ENCODE measurements at places on chromosomes 11 and 22.

DNA sequence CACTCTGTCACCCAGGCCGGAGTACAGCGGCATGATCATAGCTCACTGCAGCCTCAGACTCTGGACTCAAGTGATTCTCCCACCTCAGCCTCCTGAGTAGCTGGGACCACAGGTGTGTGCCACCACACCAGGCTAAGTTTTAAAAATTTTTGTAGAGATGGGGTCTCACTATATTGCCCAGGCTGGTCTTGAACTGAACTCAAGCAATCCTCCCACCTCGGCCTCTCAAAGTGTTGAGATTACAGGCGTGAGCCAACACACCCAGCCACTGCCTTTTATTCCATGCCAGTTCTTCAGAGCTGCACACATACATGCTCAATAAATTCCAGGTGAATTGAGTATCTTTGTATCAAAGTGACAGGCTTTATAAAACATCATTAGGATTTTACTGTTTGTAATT lies 2.4 kb upstream of the COPB1 start:
- no peak for DNase-seq

DNA sequence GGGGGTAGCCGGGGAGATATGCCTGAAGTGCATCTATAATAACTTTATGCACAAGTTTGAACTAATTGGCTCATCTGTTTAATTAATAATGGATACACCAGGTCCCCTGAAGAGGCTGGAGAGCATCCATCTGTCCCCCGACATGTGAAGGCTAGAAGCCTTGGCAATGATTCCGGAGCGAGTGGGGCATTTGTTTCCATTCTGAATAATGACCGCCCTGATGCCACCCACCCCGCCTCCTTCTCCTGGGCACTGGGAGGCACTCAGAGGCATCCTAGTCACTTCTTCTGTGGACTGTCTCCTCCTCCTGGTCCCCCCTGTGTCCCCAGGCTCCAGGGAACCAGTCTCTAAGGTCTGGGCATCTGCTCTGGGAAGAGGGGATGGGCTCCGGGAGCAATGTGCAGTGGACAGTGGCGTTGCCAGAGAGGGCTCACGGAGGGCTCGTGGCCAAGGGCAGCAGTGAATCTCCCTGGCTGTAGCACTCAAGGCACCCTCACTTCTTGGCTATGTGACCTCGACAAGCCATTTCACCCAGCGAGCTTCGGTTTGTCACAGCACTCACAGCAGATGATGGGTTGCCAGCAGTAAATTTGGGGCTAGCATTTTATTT lies 64.7 kb downstream of the TSPAN18 start:
- no peak for DNase-seq

DNA sequence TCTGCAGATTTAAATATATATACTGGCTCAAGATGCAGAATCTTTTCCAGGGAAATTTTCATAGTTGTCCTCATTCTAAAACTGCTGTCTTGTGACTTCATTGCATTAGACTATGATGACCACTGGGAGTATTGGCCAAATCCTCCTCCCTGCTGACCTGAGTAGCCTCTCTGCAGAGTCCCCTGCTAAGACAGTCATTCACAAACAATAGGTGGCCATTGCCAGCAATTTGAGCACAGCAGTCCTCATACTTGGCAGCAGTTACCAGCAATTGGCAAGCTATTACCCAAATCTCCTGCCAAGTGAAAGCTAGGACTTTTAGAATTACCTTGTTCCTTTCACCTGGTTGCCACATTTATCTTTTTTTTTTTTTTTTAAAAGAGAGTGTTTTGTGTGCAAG lies 325.8 kb downstream of the FAT3 start:
- DNase-seq: no peak

GRCh38 chr11:86241956-86242535 lies 2.5 kb upstream of the EED start:
- DNase-seq: no peak

- DNase-seq: no peak
Measured at GRCh38 chr11:101860696-101861427, 53.9 kb upstream of the CEP126 start.

DNA sequence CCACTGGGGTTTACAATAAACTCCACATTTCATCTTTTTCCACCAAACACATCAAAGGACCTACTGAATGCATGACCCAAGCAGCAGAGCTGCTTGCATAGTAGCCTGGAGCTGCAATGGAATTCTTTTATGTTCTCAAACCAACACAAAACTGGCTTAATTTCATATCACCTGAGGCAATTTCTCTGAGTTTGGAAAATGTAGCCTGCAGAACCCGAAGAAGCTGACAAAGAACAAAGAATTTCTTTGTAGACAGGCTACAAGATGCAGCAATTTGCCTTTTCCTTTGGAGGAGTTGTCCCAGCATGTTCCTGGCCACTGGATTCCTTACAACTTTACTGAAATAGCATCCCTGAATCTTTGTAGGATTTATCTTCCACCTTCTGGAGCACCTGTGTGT lies 5.5 kb upstream of the TECTA start:
- DNase-seq: no peak

DNA sequence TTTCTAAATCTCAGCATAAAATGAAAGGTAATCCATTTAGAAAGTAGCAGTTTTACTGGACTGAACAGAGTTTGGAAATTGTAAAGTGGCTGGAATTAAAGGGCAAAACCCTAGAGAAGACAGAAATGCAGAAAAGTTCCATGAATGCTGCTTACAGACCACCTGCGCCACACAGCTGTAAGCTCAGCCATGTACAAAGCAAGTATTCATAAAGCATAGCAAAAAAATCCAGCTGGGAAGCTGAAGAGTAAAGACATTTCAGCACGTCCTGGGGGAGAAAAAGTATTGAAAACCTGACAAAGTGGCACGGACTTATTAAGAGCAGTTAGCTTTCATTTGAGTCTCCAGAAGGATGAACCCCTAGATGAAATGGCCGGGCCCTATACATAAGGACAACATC lies 220.1 kb upstream of the CNTN5 start:
- DNase-seq: no peak

DNA sequence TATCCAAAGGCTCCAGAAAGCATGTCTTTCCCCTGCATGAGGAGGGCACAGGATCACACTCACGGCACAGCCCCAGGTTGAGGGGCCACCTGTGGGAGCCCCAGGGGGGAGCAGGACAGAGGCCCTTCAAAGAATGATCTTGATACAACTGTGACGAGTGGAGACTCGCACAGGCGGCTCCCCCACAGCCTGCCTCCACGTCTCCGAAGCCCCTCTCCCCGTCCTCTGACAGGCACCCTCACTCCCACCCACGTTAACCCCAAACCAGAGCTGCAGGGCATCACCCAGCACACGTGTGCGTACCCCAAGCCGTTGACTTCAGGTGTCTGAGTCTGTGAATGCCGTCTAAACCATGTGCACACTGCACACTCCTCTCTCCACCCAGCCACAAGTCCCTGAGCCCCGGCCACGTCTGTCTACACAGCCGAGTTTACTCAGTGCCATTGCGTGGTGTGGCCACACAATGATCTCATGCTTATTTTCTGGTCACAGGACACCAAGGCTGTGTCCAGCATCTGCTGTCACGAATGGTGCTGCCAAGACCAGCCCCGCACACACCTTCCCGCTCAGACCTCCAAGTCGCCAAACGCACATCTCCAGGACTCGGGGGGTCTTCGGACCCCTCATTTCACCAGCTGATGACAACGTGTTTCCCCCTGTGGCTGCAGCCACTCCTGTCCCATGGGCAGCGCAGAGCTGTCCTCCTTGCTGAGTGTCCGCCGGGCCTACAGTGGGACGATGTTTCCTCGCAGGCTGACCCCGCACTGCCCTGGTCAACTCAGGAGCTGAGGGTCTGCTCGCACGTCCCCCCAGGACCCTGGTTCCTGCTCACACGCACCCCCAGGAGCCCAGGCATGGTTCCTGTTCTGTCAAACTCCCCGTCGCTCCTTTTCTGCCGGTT lies 251.2 kb downstream of the BRD1 start:
- no peak for DNase-seq
